ENCODE measurements at places on chromosomes 5 and 9.

DNA sequence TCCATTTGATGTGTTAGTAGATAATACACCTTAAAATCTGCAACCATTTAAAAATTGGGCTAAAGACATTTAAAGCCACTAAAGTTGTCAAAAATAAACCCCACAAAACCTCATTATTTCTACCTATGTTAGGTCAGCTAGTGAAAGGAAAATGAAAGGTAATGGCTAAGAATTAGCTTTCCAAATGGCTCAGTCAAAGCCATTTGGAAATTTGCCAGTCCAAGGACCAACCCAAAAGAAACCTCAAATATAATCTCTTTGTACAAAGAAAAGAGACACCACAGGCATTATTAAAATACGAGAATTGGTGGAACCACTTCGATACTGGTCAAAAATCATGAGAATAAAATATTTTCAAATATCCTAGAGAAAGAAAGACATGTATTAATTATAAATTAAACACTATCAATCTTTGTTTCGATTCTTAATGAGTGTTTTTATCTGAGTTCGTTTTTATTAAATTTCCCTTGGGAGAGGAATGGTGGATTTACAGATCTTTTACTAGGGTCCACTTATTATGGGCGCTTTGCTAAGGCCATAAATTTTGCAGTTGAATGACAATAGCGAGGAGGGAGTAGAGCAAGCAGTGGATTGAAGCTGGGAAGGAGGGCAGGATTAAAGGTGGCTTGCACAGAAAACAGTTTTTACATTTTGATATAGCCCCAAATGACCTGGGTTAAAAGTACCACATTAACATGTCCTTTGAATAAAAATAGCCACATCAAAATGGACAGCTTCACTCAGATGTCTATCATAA, 116.8 kb upstream of the SHB start:
- no peak for DNase-seq

DNA sequence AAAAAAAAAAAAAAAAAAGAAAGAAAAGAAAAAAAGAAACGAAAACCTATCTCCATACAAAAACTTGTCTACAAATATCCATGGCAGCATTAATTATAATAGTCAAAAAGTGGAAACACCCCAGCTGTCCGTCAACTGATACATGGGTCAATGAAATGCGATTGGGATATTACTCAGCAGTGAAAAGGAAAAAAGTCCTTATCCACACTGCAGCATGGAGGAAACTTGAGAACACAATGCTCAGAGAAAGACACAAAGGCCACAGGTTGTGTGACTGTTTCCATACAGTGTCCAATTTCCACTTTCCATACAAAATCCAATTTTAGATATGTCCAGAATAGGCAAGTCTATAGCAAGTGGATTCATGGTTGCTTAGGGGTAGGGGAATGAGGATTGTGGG, 24.3 kb upstream of the NCS1 start:
- DNase-seq = no peak

- peak; percentile 73 for DNase-seq
Measured at GRCh38 chr9:129182625-129183494, 4.8 kb upstream of the IER5L start.

DNA sequence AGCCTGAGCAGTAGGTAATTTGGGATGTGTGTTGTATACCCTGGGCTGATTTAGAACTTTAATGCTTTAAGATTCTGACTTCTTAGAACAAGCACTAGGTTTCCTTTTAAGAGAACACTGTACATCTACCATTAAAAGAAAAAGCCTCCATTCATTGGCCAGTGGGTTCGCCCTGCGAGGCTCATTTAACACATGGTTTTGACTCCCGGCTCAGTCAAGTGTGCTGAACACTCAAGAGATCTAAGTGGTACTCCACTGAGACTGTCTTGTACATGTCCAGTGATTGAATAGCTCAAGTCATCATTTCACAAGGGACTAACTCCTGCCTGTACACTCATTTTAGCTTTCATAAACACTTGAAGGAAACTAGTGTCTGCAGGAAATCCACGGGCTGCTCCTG, 3.9 kb downstream of the FUBP3 start:
- DNase-seq = no peak

- no peak for DNase-seq
Measured at GRCh38 chr5:91307048-91307447, 76.1 kb downstream of the ARRDC3 start.

DNA sequence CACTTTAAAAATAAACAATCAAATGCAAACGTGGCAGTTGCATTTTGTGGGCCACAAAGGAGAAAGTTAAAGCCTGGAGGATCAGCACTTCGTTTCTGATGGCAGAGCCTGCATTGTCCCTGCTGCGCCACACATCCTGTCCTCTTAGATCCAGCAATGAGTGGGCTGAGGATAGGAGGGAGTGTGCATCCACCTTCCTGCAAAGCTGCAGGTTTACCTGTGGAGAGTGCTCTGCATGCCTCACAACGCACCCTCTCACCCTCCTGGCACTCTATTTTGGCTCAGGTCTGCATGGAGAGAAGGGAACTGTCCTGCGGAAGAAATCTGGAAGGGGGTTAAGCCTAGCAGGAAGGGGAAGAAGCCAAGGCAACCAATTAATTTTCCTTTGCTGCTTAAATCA, 212.2 kb upstream of the SLC24A2 start:
- no peak for DNase-seq

DNA sequence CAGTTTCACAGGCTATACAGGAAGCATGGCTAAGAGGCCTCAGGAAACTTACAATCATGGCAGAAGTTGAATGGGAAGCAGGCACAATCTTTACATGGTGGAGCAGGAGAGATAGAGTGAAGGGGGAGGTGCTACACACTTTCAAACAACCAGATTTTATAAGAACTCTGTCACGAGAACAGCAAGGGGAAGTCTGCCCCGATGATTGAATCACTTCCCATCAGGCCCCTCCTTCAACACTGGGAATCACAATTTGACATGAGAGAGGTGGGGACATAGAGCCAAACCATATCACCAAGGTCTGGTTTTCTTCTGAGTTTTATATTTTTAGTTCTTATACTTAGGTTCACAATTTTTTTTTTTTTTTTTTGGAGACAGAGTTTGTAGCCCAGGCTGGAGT, 16.1 kb downstream of the ZCCHC9 start:
- no peak for DNase-seq

DNA sequence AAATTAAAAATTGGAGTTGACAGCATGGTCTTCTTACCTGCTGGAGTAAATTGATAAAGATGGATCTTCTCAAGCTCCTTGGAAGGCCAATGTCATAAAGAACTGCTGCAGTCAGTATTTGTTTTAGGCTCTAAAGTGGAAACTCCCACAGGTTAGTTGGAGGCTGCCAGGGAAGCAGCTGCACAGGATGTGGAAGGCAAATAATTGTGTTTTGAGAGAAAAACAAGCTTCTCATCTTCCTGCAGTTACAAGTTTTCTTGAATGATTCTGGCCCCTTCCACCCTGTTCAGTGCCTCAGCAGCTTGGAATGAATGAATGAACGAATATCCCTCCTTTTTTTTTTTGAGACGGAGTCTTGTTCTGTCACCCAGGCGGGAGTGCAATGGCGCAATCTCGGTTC, 13.9 kb downstream of the MROH2B start:
- DNase-seq = no peak

DNA sequence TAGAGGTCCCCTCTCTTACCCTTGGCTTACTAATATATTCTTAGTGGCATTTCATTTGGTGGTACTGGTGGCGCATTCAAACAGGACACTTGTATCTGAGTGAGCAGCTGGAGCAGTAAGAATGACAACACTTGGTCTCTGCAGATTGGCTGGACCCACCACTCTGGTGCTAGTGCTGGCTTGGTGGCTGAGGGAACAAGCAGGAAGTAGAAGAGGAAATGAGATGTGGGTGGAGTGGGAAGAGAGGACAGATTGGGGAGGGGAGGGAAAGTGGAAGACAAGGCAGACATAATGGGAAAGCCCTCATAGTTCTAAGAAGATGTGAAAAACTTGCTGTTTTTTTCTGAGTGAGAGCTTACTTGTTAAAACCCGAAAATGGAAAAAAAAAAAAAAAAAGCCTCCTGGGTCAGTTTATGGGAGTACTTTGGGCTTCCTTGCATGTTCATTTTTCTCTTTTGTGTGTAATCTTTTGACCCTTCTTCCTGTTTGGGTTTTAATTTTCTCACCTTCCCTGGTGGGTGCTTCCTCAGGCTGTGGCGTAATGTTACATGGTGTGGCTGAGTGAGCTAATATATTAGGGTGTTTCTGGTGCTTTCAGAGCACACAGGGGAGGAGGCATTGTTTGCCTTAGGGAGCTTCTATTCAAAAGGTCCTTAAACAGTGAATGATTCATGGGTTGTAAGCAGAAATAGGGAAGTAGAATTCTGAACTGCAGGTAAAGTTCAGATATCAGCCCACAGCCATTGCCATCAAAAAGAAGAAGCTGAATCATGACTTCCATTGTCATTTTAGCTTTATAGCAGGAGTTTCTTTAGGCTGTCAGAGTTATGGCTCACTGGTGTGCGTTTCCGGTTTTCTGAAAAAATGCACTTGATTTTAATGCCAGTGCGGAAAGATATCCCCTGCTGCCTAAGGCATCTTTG, 52.3 kb downstream of the TLE4 start:
- peak; percentile 10 for DNase-seq

GRCh38 chr5:125746917-125747316, 676.3 kb upstream of the GRAMD2B start:
- no peak for DNase-seq

DNA sequence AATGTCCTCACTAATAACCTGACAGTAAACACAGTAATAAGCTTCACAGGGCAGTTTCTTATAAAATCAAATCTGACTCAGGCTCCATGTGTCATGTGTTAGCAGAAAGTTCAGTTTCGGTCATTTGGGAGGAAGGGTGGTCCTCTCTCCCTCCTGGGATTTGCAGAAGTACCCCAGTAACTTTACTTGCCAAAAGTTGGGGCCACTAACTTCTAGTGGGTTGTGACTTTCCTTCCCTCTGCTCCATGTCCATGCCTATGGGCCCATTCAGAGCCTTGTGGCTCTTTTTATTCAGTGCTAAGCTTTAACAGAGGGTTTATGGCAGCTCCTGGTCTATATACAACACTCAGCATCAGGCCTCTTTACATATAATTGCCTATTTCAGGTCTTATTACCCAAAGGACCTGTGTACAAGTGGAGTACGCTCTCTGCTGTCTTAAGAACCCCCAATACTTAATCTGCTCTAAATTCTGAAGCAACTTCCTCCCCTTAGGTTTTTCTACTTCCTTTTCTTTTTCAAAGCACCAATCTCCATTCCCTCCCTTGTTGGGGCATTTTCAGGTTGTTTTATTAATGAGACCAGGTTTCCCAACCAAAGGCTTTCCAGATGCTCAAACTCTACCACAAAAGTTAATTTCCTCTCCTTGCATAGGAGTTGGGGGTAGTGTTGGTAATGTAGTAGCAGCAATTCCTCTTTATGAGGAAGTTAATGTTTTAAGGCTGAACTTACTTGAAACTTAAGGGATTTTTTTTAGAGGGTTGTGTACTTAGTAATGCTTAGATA, 107.7 kb downstream of the CCDC192 start:
- DNase-seq = no peak

DNA sequence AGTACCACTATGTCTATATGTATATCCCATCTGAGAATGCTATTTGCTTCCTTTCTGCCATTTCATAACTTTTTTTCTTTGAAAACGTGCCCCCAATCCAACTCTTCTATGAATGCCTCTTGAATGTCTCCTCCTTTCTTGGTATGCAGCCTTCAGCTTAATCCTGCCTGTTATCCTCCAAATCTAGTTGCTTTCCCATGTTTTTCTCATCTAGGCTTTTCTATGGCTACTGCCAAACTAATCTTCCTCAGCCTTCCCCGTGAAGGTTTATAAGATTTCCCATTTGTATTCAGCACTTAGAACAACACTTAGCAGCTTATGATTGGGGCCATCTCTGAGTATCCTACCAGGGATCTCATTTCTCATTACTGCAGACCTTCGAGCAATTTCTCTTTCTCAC, 2.5 kb downstream of the TGFBR1 start:
- no peak for DNase-seq

DNA sequence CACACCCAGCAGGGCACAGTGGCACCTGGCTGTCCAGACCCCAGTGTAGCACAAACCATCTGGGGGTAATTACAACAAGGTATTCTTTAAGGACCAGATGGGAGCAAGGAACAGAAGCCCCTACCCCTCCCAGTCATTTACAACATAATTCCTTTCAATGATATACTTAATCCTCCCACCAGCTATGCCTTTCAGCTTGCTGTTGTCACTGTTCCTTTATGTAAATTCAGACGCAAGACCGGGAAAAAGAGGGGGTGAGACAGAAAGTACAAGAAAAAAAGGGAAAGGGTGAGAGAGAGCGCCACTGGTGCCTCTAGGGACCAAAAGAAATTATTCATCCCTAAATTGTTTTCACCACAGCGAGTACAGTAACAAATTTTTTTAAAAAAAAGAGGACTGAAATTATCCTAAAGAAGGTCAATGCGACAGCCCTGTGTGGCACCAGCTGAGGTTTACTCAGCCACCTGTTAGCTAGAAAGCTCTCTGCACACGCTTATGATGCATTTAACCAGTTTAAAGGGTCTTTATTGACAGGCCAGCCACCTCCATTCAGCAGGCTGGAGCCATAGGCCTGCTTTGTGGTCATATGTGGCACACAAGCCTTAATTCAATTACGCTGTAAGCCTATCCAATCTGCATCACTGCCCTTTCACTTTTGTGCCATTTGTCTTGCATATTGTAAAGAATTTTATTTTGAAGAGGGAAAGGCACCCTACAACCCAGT, 210.2 kb upstream of the ISL1 start:
- DNase-seq = no peak

- no peak for DNase-seq
Measured at GRCh38 chr5:6496207-6496584, 47.5 kb downstream of the UBE2QL1 start.

GRCh38 chr9:115517335-115518075, 399.5 kb upstream of the TNC start:
- no peak for DNase-seq

DNA sequence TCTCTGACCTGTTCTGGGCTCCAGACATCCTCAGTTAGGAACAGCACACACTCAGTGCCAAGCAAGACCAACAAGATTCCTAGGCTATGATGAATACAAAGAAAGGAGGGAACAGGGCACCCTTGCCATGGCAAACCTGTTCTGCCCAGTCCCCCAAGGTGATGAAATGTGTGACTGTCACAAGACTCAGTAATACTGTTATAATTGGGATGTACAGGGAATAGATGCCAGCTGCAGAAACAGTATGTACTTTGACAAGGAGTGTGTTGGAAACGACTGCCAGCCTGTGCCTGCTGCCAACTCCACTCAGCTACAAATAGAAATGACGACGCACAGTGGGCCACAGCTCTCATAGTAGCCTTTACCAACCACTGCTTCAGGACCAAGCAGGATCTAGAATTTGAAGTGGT, 453.0 kb downstream of the EFNA5 start:
- no peak for DNase-seq

- DNase-seq = no peak
Measured at GRCh38 chr5:19615661-19616060, 372.3 kb downstream of the CDH18 start.

GRCh38 chr9:136688274-136689107, 1.2 kb upstream of the AGPAT2 start:
- DNase-seq = no peak

DNA sequence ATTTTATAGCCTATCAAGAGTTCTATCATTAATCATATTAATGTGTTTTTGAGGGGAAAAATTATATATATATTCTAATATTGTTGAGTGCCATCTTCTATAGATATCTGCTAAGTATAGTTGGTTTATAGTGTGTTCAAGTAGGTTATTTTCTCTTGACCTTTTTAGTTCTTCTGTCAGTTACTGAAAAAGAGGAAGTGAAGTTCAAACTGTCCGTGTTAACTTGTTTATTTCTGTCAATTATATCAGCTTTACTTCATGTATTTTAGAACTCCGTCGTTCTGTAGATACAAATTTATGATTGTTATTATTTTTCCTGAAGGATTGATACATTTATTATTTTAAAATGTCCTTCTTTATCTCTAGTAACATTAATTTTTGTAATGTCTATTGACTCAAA, 1209.1 kb downstream of the CDH12 start:
- DNase-seq = no peak

Data from HuH-7.5 (cell line).